Stimulated activated CD8-positive, alpha-beta memory T cell treated with anti-CD3 and anti-CD28 coated beads, Interleukin-4, amount 100 ng/mL, for 4 hours (primary cell): ENCODE measurements at places on chromosomes 7 and 10.

- no peak for DNase-seq
These were observed at the start of gene SVOPL for GRCh38 chr7:138700857-138701536. Gene SVOPL (minus strand): TSS chr7:138701362. CDS start chr7:138679045, 22,317 bp downstream.

- no peak for DNase-seq
These were observed 319.8 kb upstream of the PHYHIPL start for GRCh38 chr10:58856508-58857240.

DNA sequence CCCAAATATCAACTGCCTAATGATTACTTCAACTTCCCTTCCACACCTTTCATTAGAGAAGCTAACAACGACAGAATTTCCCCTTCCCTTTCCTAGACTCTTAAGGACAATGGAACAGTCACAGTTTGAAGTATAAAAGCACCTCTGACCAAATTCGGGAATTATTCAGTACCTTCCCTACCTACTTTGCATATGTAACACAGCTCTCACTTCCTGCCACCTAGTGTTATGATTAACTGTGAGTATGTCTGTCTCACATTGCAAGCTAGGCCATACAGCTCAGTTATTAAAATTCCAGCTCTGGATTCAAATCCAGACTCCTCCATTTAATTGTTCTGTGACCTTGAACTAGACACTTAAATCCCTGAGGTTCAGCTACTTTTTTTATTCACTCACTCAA lies 44.8 kb upstream of the HPSE2 start:
- no peak for DNase-seq

- no peak for DNase-seq
These were observed 14.1 kb downstream of the ZWINT start for GRCh38 chr10:56346845-56347415.

DNA sequence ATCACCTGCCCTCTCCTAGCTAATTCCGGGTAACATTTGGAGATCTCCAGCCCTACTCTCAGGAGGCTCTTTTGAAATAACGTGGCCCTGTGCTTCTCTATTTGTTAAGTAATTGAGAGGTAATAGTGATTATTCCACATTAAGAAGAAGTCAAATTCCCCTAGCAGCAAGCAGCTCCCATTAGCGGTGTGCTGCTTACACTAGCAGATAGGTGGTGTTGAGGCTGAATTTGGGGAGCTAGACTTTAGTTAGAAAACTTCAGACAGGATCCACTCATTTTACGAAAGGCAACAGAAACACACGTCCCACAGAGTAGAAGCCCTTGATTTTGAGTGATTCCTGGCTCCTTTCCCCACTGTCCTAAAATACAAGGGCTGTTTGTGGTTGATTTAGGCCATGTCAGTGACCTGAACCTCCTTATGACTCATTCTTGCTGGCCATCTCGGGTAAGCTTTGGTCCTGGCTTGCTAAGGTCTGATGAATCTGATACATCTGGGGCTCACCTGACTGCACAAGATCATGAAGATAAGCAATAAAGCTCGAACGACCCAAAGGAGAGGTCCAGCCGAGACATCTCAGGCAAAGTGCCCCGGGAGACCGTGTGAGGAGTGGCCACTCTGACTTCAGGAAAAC lies 77.2 kb downstream of the FAM204A start:
- no peak for DNase-seq

GRCh38 chr10:88754287-88754686 lies 5.5 kb upstream of the LIPN start:
- no peak for DNase-seq

GRCh38 chr7:39353615-39354376 lies 212.4 kb upstream of the YAE1 start:
- DNase-seq, result no peak

- DNase-seq, result no peak
These were observed 1.1 kb downstream of the JMJD1C start for GRCh38 chr10:63464402-63465292.

DNA sequence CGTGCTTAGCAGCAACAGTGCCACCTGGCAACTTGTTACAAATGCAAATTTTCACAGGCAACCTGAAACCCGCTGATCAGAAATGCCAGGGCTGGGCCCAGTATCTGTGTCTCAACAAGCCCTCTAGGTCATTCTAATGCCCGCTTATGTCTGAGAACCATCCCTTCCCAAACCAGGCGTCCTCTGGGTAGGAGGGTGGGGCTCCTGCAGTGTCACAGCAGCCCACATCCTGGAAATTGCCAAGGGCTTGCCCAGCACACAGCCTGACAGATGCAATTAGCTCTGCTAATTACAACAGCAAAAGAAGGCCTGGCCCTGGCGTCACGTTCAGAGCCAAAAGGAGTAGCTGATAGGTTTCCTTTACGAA lies 15.9 kb downstream of the ITPRIP start:
- no peak for DNase-seq

DNA sequence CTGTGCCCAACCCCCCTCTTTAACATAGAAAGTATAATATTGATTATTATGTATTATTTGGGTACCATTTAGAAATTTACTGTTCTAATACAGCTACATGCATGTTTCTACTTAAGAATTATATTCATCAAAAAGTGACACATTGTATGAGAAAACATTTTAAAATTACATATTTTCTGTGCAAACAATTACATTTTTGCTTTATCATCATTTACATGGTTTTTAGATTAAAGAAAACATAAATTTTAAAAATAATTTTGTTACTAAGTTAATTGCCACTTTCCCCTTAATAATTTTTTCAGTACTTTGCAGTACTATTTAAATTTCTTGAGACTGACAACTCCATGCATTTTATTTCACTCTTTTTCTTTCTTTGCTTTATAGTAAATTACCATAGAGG lies 95.3 kb upstream of the GATAD1 start:
- DNase-seq, result no peak

- DNase-seq, result no peak
These were observed 58.6 kb upstream of the CDK1 start for GRCh38 chr10:60719721-60720120.

DNA sequence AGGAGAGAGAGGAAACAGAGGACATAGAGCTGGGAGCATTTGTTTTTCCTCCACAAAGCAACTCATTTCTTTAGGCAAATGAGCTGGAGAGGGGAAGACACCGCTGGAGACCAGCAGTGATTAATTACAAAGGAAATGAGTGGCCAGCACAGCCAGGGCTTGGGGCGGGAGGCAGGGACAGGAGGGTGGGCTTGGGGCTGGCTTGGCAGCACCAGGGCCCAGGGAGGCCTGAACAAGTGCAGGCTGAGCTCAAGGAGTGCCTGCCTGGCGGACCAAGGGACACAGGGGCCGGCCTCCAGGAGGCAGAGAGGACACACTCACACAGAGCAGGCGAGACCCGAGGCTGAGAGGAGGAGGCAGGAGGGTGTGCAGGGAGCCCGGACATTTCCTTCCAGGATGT lies 149.0 kb upstream of the UNC5B start:
- no peak for DNase-seq

DNA sequence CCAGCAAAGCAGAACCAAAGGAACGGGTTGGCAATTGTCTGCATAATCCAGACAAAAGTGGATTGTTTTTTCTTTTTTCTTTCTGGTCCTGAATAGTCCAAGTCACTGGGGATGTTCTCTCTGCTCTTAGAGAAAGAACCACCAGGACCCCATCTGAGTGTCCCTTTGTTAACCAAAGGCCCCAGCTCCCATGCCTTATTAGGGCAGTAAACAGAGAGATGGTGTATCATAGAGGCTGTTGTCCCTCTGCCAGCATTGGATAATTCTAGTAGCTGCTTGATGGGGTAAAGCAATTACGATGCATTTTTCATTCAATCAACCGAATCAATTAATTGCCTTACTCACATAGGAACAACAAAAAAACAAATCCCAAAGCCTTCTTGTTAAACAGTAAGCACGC lies 213.0 kb downstream of the BUB3 start:
- DNase-seq, result no peak

DNA sequence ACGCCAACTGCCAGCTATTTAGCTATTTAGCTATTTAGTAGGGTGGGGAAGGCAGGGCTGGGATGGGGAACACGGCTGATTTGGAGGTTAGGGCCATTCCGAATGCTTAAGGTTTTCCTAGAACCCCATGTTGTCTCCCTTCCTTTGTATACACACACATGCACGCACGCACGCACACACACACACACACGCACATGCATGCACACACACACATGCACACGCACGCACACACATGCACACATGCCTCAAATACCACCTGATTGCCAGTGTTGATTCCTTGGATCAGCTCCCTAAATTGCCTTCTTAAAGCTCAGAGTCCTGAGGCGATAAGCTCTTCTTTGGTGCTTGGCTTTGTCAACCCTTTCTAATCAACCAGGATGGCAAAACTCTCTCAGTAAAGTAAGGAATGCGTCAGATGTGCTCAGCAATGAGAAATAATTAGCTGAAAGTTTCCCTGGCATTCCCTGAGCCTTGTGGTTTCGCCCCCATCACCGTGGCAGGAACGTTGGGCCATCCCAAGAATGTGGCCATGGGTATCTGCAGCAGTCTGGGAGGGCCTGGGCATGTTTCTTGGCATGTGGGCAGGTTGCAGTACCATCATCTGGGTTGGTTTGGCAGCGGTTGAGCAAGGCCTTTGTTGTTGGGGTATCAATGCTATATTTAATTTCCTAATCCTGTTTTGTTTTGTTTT lies 305.6 kb downstream of the LRMDA start:
- no peak for DNase-seq

DNA sequence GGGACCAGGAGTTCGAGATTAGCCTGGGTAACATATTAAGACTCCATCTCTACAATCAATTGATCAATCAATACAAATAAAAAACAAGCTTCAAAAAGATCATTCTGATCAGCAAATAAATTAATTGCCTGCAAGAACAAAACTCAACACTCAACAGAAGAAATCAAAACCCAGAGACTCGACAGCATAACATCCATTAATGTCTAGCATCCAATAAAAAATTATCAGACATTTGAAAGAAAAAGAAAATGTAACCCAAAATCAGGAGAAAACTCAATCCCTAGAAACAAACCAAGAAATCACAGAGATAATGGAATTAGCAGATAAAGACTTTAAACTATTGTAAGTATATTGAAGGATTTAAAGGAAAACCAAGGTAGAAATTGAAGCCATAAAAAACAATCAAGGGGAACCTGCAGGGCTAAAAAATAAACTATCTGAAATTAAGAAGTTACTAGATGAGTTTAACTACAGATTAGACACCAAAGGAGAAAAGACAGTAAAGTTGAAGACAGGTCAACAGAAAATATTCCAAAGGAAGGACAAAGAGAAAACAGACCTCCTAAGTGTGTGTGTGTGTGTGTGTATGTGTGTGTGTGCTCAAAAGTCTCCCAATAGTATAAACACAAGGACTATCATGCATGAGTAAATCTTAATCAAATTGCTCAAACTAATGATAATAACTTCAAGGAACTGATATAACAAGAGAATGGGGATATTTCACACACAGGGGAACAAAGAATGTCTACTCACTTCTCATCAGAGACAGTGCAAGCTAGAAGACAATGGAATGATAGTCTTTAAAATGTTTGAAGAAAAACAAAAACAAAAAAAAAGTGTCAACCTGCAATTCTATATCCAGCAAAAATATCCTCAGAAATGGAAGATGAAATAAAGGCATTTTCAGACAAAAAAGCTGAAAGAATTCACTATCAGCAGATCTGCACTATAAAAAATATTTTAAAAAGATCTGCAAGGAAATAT lies 7.7 kb downstream of the NUDCD3 start:
- no peak for DNase-seq

- DNase-seq, result no peak
These were observed 53.6 kb downstream of the MKLN1 start for GRCh38 chr7:131381069-131381838.

GRCh38 chr7:115582956-115583355 lies 447.6 kb downstream of the TFEC start:
- DNase-seq, result no peak

DNA sequence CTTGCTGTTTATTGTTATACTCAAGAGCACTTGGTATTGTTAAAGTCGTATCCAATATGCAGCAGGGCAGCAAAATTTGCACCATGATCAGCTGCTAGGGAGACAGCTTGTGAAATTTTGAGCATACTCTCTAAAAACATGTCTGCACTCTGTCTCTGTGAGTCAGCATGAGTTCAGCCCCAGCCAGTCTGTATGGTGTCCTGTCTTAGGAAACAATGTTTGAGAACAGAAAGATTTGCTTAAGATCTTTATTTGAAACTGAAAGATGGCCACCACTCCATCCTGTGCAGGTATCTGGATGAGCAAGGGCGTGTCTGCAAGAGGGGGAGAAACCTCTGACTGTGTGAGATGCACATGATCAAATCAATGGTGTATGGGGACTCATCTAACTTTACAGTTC lies 97.1 kb downstream of the GNAI1 start:
- no peak for DNase-seq

DNA sequence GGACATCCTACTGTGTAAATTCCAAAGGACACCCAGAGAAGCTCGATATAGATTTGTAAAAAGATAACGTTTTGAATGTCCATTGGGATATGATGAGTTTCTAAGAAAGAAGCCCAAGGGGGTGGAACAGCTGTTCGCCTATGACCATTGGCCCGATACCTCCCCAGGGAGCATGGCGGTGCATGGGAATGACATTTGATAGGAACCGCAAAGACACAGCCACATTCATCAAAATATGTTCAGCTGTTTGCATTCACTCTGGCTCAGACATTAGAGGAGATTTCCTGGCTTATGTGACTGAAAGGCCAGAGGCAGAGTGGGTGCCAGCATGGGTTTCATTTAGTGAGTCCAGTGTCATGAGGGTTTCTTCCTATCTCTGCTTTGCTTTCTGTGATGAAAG lies 56.0 kb upstream of the BAIAP2L1 start:
- DNase-seq, result no peak

GRCh38 chr7:112161253-112162141 lies 44.7 kb downstream of the DOCK4 start:
- no peak for DNase-seq

DNA sequence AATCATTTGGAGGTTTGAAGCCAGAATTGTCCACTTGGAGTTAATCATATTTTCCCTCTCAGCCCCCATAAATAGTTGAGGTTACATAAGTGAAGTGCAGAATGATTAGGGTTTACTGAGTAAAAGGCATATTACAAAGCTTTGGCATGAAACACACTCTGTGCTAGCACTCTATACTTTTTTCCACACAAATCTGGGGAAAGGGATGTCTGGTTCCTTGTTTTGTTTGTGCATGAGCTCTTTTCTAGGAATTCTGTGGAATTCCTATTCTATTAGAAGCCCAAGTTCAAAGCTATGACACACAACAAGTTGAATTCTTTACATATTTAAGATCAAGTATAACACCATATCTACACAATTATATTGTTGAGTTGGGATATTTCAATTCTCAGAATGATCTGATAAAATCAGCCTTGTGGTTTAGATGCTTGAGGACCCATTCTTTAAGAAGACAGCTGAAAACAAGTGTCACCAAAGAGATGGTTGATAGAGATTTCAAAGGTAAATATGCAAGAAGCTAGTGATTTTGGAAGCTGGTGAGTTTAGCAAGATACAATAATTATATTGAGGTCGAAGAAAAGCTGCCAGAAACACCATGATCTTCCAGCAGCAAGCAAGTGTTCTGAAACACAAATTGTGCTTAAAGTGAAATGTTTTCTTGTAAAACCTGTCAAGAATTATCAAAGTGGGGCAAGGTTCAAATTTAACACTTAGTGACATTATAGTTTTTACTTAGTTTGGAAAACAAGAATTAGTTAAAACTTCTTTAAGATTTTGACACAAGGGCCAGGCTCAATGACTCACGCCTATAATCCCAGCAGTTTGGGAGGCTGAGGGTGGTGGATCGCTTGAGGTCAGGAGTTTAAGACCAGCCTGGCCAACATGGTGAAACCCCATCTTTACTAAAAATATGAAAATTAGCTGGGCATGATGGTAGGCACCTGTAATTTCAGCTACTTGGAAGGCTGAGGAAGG lies 122.6 kb downstream of the INHBA start:
- DNase-seq, result no peak

GRCh38 chr7:110943701-110944345 lies 147.1 kb upstream of the LRRN3 start:
- no peak for DNase-seq
